ENCODE measurements at places on chromosomes 12 and 14.

GRCh38 chr12:89575374-89575773, 49.5 kb upstream of the POC1B start:
- DNase-seq = peak; percentile 33

GRCh38 chr12:67202011-67202677, 67.0 kb upstream of the CAND1 start:
- no peak for DNase-seq

DNA sequence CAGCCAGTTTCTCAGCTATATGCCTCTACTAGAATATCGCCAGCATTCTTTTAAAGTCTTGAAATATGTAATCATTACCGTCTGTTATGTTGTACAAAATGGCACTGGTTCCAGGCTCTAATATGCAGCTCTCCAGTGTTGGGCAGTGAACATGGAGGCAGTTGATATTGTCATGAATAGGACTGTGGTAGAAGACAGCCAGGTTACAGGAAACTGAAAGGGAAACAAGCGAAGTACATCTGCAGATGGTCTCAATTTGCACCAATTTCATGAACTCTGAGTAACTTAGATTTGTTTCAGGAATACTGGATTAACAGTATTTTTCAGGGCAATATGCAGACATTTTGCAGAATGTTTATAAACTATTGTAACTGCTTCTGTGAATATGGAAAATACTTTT, 13.4 kb upstream of the KLHL42 start:
- no peak for DNase-seq

GRCh38 chr14:58460772-58461171, 33.3 kb downstream of the KIAA0586 start:
- no peak for DNase-seq

- no peak for DNase-seq
Measured at GRCh38 chr12:55670276-55670675, 33.6 kb downstream of the OR10P1 start.

DNA sequence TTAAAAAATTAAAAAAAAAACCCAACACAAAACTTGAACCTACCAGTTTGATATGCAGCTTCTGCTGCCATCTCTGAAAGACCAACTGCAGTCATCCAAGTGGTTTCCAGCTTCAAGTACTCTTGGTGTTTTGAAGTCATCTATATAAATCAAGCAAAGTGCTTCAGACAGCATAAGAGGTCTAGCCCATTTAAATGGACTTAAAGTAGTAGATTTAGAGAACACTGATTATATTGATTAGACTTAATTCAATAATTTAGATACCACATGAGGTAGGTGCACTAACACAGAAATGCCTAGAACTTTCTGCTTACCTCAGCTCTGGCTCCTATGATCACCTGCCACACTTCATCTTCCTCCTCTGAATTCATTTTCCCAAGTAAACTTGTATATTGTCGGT, 9.4 kb downstream of the DIABLO start:
- DNase-seq = no peak

DNA sequence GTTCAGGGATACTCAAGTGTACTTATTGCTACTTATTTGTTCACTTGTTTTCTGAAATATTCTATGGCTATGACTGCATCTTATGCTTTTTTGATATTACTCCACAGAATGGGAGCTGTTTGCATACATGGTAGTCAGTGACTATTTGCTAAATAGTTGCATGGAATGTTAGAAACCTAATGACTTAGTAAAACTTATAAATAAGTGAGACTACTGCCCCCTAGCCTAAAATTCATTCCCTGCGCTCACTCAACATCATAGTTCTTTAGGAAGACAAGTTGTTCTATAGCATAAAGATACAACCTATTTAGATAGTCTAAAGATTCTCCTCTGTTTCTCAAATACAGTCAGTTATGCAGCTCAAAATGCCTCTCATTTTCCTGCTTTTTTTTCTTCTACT, 305.5 kb downstream of the CEP128 start:
- DNase-seq = peak; percentile 18

- no peak for DNase-seq
Measured at GRCh38 chr14:21891921-21892320, 218.3 kb upstream of the OR4E1 start.

DNA sequence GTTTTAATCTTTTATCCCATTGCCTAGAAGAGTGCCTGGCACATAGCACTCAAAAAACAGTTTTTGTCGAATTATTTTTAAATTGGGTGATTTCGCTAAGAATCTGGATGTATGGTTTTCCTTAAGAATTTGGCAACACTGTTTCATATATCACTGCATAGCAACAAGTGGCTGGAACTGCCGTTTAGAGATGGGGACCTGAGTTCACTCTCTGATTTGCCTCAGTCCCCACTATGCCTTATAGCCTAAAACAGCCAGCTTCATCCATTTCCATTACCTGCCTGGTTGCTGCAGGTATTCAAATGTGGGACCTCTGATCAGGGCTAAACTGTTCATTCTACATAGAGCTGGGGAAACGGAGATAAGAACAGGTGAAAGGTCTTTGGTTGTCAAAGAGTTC, 1.8 kb downstream of the HEBP1 start:
- DNase-seq = no peak

DNA sequence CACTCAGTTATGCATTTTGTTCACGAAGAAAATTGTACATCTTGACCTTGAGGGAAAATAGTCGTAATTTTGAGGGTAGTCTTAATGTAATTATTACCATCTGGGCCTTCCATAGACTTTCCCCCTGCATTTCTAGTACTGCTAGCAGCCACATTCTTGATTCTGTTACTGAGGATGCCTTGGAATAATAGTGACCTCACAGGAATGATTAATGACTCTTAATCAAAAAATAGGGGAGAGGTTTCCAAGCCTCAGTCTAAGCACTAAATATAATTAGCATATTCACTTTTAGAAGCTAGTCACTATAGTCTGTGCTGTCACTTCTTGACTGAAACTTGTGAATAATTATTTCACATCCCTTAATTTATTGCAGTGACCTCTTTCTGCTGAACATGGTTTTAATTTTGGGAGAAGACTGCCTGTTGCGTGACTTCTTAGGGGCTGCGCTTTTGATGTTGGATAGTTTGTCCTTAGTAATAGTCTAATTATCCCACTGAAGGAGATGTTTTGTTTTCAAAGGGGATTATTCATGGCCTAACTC, 400.5 kb downstream of the ADAMTS20 start:
- DNase-seq = peak; percentile 69

GRCh38 chr12:50222275-50222783, 55.2 kb upstream of the CERS5 start:
- peak; percentile 94 for DNase-seq

DNA sequence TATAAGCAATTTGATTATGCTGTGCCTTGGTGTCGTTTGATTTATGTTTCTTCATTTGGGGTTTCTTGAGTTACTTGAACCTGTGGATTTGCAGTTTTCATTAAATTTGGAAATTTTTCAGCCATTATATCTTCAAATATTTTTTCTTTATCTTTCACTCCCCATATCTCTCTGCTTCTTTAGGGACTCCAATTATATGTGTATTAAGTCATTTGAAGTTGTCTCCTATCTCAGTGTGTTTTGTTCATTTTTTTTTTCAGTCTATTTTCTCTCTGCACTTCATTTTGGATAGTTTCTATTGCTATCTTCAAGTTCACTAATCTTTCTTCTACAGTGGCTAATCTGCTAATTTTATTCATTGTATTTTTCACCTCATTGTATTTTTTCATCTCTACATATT, 29.4 kb upstream of the RTRAF start:
- no peak for DNase-seq

- DNase-seq = peak; percentile 33
Measured at GRCh38 chr14:105474483-105475268, at the start of gene CRIP2. Gene CRIP2 (plus strand): TSS chr14:105474821. CDS start chr14:105474863, 42 bp downstream.

DNA sequence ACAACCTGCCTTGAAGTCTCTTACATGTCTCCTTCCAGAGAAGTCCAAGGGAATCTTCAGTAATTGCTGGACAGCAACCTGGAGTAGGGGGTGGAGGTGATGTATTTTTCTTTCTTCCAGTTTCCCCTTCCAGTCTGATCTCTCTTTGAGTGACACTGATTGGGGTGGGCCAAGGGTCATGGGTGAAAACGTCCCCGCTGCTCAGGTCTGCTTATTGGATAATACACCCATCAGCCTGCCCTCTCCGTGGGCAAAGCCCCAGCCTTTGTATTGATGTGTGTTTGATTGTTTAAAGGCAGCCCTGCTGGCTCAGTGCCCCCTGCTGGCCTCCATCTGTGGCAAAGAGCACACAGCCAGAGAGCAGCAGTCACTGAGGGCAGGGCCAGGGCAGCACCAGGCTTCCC, 35.7 kb upstream of the ATP2A2 start:
- DNase-seq = no peak

GRCh38 chr12:91384366-91384765, 201.7 kb upstream of the DCN start:
- no peak for DNase-seq

DNA sequence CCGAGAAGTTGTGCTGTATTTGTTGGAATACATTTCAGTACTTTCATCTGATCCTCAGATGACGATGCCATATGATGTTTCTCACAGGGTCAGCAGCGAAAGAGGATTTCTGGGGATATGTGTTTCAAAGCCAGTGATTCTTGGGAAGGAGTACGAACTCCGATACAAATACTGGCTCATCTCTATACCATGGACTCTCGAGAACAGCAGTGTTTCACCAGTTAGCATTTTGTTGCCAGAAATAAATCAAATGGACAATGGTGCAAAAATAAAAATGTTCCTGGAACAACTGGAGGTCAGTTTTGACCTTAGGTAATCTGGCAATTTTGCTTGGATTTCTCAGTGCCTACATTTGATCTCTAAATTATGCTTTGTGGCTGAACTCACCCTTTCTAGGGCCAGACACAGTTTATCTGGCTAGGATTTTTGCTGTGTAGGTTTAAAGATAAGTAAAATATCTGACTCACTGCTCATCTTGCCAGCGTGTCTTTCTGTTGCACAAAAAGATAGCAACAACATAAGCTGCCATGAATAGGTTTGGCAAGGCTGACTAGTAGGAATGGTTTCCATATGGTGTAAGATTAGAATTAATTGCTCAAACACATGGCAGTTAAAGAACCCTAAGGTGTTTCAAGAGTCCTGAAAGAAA, 11.0 kb upstream of the MGP start:
- peak; percentile 67 for DNase-seq

GRCh38 chr12:106672314-106673025, 89.7 kb downstream of the RFX4 start:
- DNase-seq = no peak

GRCh38 chr12:25130741-25131188, 64.2 kb downstream of the DNAI7 start:
- DNase-seq = peak; percentile 57

DNA sequence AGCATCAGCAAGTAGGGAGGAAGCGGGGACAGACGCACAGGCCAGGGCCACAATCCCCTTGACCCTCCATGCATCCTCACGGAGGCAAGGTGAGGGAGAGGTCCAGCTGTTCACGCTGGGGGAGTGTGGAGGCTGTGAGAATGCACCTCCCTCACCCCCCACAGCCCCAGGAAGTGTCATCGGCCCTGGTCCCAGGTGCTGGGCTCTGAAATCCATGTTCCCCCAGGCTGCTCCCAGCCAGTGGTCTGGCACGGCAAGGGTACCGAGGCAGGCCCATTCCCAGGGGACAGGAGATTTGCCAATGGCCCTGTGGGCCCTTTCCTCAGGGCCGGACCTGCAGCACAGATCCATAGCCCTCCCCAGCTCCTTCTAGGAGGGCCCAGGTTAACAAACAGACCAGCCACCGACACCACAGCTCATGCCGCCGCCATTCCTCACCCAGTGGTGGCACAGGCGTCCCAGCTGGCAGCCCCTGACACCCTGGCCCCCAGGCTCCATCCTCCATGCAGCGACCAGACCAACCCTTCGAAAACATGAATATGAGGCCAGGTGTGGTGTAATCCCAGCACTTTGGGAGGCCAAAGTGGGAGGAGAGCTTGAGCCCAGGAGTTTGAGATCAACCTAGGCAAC, 21.9 kb upstream of the EIF5 start:
- no peak for DNase-seq

DNA sequence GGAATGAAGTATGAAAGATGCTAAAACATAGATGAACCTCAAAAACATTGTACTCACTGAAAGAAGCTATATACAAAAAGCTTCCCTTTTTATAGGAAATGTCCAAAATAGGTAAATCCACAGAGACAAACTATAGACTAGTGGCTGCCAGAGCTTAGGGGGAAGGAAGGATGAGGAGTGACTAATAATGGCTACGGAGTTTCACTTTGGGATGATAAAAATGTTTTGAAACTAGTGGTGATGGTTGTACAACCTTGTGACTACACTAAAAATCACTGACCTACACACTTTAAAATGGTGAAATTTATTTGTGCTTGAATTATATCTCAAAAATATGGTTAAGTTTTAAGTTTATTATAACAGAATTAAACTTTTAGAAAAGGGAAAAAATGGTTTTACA, 37.1 kb upstream of the AMN1 start:
- no peak for DNase-seq

DNA sequence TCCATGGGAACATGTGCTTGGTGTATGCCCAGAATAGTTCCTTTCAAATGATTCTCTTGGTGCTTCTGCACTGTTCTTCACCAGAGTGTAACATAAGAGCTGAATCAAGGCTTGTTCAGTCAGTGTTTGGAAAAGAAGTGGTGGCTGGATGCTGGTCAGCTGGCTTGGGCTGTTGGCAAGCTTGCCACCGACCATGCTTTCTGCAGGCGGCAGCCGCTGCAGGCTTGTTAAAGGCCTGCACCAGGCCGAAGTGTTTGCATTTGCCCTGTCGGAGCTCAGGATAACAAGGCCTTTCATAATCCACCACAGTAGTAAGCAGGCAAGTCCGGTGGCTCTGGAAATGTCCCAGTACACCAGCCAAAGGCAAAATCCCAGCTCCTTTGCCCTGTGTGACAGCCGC, 26.9 kb downstream of the DAAM1 start:
- peak; percentile 91 for DNase-seq

DNA sequence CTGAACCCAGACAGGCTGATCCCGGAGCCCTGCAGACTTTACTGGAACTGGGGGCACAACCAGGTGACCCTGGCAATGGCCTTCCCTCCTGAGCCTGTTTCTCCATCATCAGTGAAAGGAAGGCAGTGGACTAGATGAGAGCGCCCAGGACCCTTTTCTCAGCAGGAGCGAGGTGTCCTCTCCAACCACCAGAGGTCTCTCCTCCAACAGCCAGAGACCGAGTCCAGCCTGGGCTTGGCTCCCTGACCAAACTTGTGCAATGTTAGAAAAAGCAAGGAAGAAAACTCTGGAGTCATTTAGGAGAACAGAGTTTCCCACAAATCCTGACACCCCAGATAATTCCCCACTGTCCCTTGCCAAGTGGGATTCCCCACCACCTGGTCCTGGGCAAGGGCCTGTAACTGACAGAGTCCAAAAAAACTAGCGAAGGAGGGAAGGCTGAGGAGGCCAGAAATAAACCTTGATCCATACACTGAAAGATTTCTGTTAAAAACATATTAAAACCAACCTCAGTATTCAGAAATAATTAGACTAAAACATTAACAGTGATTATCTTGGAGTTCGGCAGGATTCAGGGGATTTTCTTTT, 9.0 kb downstream of the RPS6KL1 start:
- peak; percentile 74 for DNase-seq

- DNase-seq = no peak
Measured at GRCh38 chr12:130440411-130441080, 102.9 kb downstream of the PIWIL1 start.

DNA sequence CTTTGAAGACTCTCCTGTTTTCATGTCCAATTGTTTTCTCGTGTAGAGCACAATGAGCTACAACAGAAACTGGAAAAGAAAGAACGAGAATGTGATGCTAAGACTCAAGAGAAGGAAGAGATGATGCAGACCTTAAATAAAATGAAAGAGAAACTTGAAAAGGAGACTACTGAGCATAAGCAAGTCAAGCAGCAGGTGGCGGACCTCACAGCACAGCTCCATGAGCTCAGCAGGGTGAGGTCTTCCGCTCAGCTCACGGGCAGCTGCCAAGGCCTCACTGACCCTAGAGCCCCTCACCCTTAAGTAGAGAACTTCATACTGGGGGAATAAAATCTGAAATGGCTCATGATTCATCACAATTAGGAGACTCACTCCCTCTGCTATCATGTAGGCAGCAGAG, 134.7 kb downstream of the GPR135 start:
- no peak for DNase-seq
